Stimulated activated CD4-positive, alpha-beta T cell treated with anti-CD3 and anti-CD28 coated beads, Interleukin-2, amount 100 ng/mL, for 4 hours (primary cell): ENCODE measurements at places on chromosomes 6 and 20.

- no peak for DNase-seq
Observed at GRCh38 chr6:74577619-74578018, 628.2 kb downstream of the COL12A1 start.

DNA sequence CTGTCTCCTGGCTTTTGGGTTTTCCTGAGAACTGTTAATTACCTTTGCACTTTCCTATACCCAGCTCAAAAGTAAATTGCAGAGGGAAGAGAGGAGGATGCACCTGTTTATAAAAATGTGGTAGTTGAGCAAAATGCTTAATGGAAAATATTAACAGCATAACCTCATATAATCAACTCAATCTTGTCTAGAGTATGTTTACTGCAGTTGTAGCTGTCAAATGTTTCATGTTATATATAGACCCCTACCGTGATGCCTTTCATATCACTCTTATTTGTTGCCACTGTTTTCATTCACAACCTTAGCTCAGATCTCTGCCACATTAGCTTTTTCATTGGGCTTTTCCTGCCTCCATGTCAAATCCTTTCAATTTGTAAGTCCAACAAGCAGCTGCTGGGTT is 36.0 kb downstream of the ANKRD6 start:
- DNase-seq, result no peak

GRCh38 chr6:159929819-159930218 is 39.0 kb downstream of the MAS1 start:
- DNase-seq, result peak; percentile 9

- no peak for DNase-seq
Observed at GRCh38 chr6:157728183-157728881, 94.7 kb upstream of the SNX9 start.

- DNase-seq, result no peak
Observed at GRCh38 chr6:122778302-122778701, 1.2 kb upstream of the FABP7 start.

DNA sequence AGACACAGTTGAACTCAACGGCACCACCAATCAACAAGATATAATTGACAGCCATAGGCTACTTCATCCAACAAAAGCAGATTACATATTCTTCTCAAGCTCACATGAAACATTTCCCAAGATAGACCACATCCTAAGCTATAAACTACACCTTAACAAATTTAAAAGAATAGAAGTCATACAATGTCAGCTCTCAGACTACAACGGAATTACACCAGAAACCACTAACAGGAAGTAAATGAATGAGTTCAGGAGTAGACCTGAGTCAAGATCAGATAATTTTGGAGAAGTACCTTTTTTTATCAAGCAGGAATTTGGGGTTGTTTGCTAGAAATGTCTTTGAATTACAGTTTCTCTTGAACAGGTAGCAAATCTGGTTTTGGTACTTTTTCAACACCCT is 237.8 kb downstream of the TBX18 start:
- no peak for DNase-seq

DNA sequence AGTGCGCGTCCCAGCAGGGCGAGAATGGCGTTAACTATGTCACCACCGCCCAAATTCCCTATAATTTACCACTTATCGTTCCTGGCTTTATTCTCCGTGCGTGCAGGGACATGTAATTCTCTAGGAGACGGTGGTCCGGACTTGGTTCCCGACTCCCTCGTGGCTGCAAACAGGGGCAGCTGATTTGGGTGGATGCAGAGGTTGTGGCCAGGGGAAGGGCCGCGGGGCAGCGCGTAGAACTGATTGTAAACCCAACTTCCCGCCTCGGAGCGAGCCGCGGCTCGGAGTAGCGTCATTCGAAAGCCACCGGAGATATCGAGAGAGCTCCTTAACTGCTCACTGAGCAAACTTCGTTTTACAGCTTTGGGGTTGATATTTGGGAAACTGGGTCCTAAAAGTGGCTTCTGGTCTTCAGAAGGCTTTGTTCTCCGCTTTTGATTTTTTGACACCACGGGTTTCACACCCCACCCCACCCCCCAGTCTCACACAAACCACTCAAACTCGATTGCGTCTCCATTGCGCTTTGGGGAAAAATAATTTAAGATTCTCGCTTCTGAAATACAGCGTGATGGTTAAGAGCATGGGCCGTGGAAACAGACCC is 17.5 kb upstream of the ZSCAN9 start:
- DNase-seq, result no peak

GRCh38 chr6:135686784-135687301 is 164.7 kb upstream of the PDE7B start:
- DNase-seq, result no peak

- DNase-seq, result no peak
Observed at GRCh38 chr6:152318278-152318677, 318.9 kb downstream of the SYNE1 start.

- DNase-seq, result no peak
Observed at GRCh38 chr6:20955751-20956150, 421.5 kb downstream of the CDKAL1 start.

- DNase-seq, result no peak
Observed at GRCh38 chr20:41166201-41167117, 29.1 kb downstream of the PLCG1 start.

- no peak for DNase-seq
Observed at GRCh38 chr20:50085481-50086365, 27.2 kb downstream of the UBE2V1 start.

DNA sequence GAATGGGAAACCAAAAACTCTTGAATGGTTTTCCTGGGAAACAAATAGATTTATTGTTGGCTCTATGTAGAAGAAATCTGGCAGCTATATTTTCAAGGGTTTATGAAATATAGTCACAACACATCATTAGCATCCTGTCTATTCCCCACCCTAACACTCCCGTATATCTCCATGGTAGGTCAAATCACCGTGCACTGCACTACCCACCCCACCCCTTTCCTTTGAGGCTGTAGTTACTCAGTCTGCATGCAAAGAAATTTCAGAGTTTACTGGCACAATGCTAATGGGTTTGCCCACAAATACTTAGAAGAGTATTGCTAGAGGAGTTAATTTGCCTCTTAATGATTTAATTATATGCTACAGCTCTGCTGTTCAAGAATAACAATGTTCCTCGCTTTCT is 329.1 kb upstream of the TSHZ2 start:
- DNase-seq, result no peak

GRCh38 chr20:11296221-11296620 is 621.5 kb upstream of the BTBD3 start:
- no peak for DNase-seq
